ENCODE measurements at places on chromosomes 6 and 20.

GRCh38 chr20:32282461-32282860 lies 5.0 kb downstream of the KIF3B start:
- DNase-seq: no peak

- DNase-seq: peak; percentile 56
Measured at GRCh38 chr20:44886266-44886651, 754 bp downstream of the YWHAB start.

DNA sequence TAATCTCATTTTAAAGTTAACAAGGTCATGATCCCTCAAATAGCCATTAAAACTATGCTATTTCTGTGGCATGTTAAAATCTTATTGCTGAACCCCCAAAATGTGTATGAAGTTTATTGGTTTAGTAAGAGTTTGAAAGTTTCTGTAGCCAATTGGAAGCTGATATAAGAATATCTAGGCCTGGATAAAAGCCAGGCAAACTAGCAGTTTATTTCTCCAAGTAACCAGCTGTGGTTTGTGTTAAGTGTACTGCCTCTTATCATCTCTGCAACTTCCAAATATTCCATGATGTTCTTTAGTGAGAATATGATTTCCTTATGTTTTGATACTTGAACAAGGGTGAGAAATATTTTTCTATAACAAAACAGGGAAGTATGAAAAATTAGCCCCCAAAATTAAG lies 76.7 kb downstream of the PRSS35 start:
- DNase-seq: no peak

DNA sequence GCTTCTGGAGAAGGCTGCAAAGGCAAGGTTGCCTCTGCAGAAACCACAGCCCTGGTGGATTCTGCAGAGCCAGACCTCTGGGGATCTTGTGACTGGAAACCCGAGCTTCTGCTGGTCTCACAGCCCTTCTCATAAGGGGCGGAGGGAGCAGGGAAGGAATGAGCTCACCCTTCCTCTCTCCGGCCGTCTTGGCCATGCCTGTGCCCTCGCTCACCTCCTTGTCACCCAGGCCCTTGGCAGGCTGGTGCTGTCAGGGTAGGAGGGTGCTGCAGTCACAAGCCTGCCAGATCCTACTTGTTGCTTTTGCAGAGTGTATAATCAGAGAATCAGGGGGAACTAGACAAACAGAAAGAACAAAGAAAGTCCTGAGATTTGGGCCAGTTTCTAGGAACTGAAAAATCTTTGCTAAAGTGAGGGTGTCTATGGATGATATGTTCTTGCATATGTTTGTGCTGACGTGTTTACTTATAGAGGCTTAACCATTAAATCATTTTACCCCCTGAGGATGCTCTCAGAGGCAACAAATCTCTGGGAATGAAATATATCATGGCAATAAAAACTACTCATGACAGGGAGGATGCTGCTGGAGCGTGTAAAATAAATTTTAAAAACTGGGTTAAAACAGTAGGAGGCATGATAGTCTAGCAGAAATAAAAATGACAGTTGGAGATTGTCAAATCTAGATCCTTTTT lies 244.9 kb upstream of the SOX4 start:
- DNase-seq: no peak

GRCh38 chr6:108966855-108967755 lies 118.9 kb downstream of the ARMC2 start:
- peak; percentile 9 for DNase-seq

GRCh38 chr20:57579898-57580447 lies 19.1 kb downstream of the PCK1 start:
- peak; percentile 36 for DNase-seq
